ENCODE measurements at places on chromosomes 11 and 22. TPM values are rescaled to one million over a fixed set of nuclear protein-coding genes. Genes with fewer than 3 reads are reported as not detected.

The DBX1 gene
- 0.15 TPM for total RNA-seq

The EXT2 gene
- 42.9 TPM for total RNA-seq

The EPS8L2 gene
- total RNA-seq: 101 TPM

The COPB1 gene
- 71.6 TPM for total RNA-seq

The C11orf86 gene
- total RNA-seq: not detected

The PNPLA3 gene
- 17.5 TPM for total RNA-seq

The DCHS1 gene
- total RNA-seq: 12.5 TPM

The GDPD4 gene
- not detected for total RNA-seq

The CCDC87 gene
- total RNA-seq: 0.88 TPM

The FDXACB1 gene
- 3.2 TPM for total RNA-seq

The GNAZ gene
- total RNA-seq: 5.0 TPM

The OR52I2 gene
- not detected for total RNA-seq

The C1QTNF6 gene
- 3.8 TPM for total RNA-seq

The SLC22A6 gene
- total RNA-seq: not detected

The LMF2 gene
- 43.6 TPM for total RNA-seq

The ROBO3 gene
- total RNA-seq: 11.8 TPM

The OR8K1 gene
- not detected for total RNA-seq

The OSBPL5 gene
- total RNA-seq: 11.1 TPM

The OR51B4 gene
- total RNA-seq: not detected

The CLCF1 gene
- 2.1 TPM for total RNA-seq

The RPS6KB2 gene
- 46.6 TPM for total RNA-seq

The RAG1 gene
- 0.70 TPM for total RNA-seq

The APOBEC3B gene
- total RNA-seq: 28.1 TPM

The UBQLNL gene
- not detected for total RNA-seq

The CERK gene
- total RNA-seq: 46.3 TPM

The OR51A2 gene
- total RNA-seq: not detected

The APLNR gene
- total RNA-seq: 0.39 TPM

The DTX4 gene
- total RNA-seq: 13.0 TPM

The SMC1B gene
- total RNA-seq: not detected

The MCAM gene
- 21.5 TPM for total RNA-seq

The BTBD18 gene
- total RNA-seq: not detected

The NEFH gene
- 5.8 TPM for total RNA-seq

The CLMP gene
- total RNA-seq: 11.8 TPM

The LTBP3 gene
- 10.6 TPM for total RNA-seq

The ZFPL1 gene
- total RNA-seq: 26.7 TPM

The PHOX2A gene
- 1.4 TPM for total RNA-seq

The CACNA1I gene
- 0.53 TPM for total RNA-seq

The CABP4 gene
- not detected for total RNA-seq

The OR10A2 gene
- total RNA-seq: not detected

The PKP3 gene
- 41.7 TPM for total RNA-seq

The GGT5 gene
- 0.20 TPM for total RNA-seq

The OR51B5 gene
- total RNA-seq: not detected

The DMC1 gene
- 6.8 TPM for total RNA-seq

The NAALADL1 gene
- 1.0 TPM for total RNA-seq

The OR4D5 gene
- not detected for total RNA-seq

The ASRGL1 gene
- total RNA-seq: 30.9 TPM

The ADAMTS8 gene
- total RNA-seq: 5.0 TPM

The OR8G1 gene
- total RNA-seq: not detected

The TPH1 gene
- total RNA-seq: 0.17 TPM

The FJX1 gene
- 14.4 TPM for total RNA-seq

The TSPAN18 gene
- 25.3 TPM for total RNA-seq

The SF3A1 gene
- total RNA-seq: 211 TPM
